ENCODE measurements at places on chromosomes 2 and 18. TPM values are rescaled to one million over a fixed set of nuclear protein-coding genes. Genes with fewer than 3 reads are reported as not detected.

ASXL3 gene
- 2.2 TPM for total RNA-seq

OSBPL1A gene
- 21.2 TPM for total RNA-seq

LHCGR gene
- total RNA-seq: not detected

PSTPIP2 gene
- 3.3 TPM for total RNA-seq

SERPINB11 gene
- total RNA-seq: not detected

GPR17 gene
- total RNA-seq: not detected

CXCR2 gene
- total RNA-seq: 0.24 TPM

COL4A3 gene
- total RNA-seq: 0.48 TPM

FBLN7 gene
- total RNA-seq: 1.8 TPM

MARCO gene
- total RNA-seq: not detected

CRYGC gene
- total RNA-seq: not detected

ANKRD29 gene
- total RNA-seq: 2.3 TPM

MAT2A gene
- 56.6 TPM for total RNA-seq

HOXD13 gene
- not detected for total RNA-seq

NPC1 gene
- total RNA-seq: 30.9 TPM

MSTN gene
- not detected for total RNA-seq

SLC30A3 gene
- not detected for total RNA-seq

CPO gene
- total RNA-seq: not detected

RESP18 gene
- total RNA-seq: not detected

NUP35 gene
- 4.6 TPM for total RNA-seq

TM4SF20 gene
- total RNA-seq: not detected

All from epithelial cell of alveolus of lung (primary cell).